ENCODE measurements at places on chromosomes 16 and 17. TPM values are rescaled to one million over a fixed set of nuclear protein-coding genes. Genes with fewer than 3 reads are reported as not detected.

Gene POLG2
- total RNA-seq: 69.6 TPM

Gene RRAD
- 1.6 TPM for total RNA-seq

Gene C17orf67
- total RNA-seq: 9.1 TPM

Gene MYL4
- total RNA-seq: not detected

Gene C16orf92
- total RNA-seq: not detected

Gene PIMREG
- total RNA-seq: not detected

Gene POLR2A
- total RNA-seq: 165 TPM

Gene HOXB13
- total RNA-seq: not detected

Gene CBLN1
- total RNA-seq: not detected

Gene INCA1
- total RNA-seq: not detected

DNA sequence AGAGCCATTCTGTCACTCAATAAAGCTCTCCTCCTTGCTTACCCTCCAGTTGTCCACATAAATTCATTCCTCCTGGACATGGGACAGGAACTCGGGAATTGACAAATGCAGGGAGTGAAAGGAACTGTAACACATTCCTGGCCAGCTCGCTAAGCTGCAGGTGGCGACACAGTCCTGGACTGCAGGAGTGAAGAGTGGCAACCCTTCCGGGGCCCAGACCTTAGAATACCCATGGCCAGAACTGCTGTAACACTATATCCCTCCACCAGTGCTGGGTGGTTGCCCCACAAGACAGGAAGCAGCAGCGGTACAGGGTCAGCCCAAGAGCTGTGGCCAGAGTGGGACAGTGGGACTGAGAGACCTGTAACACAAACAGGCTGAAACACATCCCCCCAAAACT, 30.3 kb upstream of the KIF2B start:
- DNase-seq: no peak

- DNase-seq: no peak
Observed at GRCh38 chr17:77857613-77858012, 100.9 kb upstream of the TNRC6C start.

DNA sequence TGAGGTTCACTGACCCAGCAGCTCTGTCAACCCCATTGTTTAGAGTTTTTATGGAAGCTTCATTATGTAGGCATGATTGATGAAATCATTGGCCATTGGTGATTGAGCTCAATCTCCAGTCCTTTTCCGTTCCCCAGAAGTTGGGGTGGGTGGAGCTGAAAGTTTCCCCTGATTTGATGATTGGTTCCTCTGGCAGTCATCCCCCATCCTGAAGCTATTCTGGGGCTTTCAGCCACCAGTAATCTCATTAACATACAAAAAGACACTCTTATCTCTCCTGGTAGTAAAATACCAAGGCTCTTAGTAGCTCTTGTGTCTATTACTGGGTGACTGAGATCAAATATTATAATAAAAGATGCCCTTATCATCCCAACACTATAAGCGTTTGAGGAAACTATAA, 67.1 kb downstream of the TANC2 start:
- DNase-seq: no peak

DNA sequence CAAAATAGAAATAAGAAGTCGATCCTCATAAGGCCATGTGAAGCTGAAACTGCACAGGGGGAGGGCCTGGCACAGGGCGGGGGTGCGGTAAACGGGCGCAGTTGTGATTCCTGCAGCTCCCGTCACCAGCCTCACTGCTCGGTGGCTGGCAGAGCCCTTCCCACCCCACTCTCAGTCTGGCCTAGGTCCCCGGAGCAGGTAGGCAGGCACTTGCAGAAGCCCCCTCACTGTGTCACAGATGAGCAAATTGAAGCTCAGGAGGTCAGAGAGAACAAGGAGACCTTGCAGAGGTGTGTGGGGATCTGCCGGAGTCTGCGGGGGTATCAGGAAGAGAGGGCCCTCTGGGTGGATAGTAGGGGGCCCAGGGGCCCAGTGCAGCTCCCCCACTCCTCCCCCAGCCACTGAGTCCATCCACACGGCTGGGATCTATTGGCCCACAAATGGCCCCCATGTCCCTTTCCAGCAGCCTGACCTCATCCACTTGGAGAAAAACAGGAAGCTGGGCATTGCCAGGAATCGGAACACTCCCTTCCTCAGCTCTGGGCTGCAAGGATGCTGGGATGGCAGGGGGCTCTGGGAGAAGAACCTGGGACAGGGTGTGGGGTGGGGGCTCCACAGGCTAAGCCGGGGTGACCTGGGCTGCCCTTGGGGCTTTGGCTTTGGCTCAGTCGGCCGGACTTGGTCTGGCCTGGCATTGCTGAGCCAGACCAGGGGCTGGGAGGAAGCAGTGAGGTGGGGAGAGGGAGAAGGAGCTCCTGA, 21.4 kb upstream of the MAP3K14 start:
- no peak for DNase-seq

- no peak for DNase-seq
Observed at GRCh38 chr17:5434984-5435383, 4.0 kb downstream of the C1QBP start.

DNA sequence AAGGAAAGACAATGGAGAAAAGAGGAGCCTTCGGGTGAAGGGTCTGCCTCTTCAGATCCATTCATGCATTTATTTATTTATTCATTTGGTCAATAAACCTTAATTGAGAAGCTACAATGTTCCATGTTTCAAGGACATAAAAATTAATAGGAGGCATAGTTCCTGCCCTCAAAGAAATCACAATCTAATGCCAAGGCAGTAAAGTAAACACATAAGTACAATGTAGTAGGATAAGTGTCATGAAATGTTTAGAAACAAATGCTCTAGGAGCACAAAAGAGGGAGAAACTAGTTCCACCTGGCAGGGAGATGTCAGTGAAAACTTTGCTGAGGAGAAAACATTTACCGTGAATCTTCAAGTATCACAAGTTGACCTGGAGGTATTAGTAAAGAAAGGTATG, 103.5 kb upstream of the NOG start:
- DNase-seq: no peak

GRCh38 chr17:36726199-36726598, 124.8 kb downstream of the MRM1 start:
- no peak for DNase-seq

- no peak for DNase-seq
Observed at GRCh38 chr17:56851008-56851407, 17.1 kb downstream of the DGKE start.

DNA sequence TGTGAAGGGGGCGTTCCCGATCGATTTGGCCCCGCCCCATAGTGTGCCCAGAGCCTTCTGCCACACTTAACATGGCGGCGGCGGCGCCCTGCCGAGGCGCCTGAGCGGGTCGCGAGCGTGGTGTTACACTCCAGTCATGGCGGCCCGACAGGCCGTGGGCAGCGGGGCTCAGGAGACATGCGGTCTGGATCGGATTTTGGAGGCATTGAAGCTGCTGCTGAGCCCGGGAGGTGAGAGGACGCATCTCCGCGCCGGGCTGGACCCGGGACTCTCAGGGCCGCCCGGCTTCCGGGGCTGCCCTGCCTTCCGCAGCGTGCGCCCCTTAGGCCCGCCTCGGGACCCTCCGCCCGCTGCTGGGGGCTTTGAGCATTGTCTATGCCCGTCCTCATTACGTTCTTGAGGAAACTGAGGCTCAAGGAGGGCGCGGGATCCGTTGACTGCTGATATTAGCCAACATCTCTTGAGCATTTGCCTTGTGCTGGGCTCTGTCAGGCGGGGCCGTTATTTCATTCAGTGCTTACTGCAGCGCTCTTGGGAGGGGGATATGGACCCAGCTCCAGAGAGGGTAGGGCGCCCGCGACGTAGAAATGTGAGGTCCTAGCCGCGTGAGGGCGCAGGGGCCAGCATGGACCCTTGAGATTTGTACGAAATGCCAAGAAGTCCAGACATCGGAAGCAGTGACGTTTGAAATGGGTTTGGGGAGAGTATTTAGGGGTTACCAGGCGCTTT, at the start of gene TANGO6:
TSS of gene TANGO6 (plus strand) at position 50 of the 729 bp plus-strand sequence. CDS start at position 137, 87 bp downstream.
- DNase-seq: peak; percentile 83

DNA sequence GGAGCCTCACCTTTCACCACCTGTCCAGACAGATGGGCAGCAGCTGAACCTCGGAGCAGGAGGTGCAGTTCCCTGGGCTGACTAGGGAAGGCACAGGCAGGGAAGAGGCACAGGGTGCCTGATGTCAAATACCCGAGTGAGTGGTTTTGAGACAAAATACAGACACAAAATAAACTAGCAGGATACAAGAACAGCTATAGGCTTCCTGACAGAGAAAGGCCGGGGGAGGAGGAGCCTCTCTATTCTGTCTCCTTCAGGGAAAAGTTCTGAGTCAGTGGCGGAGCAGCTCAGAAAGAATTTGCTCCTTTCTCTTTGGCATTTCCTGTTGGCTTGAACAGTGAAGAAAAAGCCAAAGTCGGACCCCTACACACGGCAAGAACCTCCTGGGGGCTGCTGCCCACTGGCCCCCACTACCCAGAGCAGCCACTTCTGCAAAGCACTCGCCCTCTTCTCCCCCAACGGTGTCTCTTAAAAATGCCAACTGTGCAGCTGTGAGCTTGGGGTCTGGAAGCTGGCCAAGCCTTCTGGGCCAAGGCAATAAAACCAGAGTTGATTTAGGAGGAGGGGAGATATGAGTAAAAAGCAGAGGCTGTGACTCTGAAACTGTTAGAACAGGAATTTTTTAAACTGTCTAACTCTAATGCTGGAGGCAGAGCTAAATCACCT, 14.4 kb upstream of the FAAP100 start:
- no peak for DNase-seq

- no peak for DNase-seq
Observed at GRCh38 chr16:18959031-18959505, 24.7 kb upstream of the TMC7 start.

GRCh38 chr17:76304226-76305134, 3.6 kb downstream of the QRICH2 start:
- no peak for DNase-seq

DNA sequence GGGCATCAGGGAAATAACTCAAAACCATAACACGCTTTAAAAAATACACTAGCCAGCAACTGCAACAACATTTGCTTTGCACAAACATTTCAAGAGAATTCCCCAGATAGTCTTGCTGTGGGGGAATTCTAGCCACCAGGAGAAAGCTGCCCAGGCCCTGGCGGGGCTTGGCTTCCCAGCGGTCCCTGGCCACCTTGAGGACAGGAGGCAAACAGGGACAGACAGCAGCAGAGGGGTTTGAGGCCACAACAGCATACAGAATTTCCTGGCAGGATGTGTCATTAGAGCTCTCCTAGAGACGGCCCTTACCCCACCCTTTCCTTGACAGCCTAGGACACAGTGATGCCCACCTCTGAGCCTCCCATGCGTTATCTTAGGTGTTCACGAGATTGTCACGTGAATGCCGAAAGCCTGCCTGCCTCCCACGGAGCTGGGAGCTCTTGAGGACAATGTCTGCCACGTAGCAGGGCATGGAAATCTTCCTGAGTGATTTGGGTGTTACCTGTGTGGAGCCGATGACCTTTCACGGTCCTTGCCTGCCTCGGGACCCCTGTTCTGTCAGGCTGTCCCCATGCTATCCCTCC, 114.3 kb downstream of the RBFOX3 start:
- DNase-seq: no peak

DNA sequence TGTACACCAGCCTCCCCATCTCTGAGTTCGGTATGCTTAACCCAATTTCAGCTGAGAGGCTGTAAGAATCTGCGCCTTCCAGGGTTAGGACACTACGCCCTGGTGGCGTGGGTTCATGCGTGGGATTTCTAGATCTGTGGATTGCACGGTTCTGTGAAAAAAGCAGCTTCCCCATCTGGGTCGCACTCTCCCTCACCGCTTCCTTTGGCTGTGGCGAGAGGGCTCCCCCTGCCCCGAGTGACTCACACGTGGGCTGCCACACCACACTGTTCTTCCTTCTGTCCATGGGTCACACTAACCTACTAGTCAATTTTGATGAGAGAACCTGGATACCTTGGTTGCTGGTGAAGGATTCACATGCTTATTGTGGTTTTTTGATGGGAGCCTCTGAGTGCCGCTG, 256.0 kb upstream of the MAF start:
- DNase-seq: no peak

GRCh38 chr16:81167851-81168250, 70.6 kb upstream of the BCO1 start:
- no peak for DNase-seq

DNA sequence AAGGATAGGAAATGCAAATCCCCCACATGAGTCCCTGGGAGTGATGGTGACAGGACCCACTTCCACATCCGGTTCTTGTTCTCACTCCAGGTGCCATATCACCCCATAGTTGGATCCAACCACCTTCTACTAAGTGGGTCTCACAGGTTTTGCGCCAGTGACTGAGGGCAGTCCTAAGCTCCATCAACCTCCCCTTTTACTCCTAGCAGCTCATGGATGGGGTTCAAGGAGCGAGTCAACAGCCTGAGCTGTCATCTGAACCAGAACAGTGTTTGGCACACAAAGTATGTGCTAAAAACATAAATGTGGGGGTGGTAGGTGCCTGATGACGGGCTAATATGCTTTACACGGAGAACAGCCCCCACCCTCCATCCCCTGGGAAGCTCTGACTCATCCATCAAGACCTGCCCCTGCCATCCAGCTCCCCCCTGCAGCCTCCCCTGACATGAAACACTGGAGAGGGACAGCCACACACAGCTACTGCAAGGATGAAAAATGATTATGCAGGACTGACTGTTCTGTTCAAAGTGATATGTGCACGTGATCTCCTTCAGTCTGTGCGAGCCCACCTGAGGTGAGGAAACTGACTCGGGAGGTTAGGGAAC, 143.2 kb upstream of the CDH5 start:
- no peak for DNase-seq

DNA sequence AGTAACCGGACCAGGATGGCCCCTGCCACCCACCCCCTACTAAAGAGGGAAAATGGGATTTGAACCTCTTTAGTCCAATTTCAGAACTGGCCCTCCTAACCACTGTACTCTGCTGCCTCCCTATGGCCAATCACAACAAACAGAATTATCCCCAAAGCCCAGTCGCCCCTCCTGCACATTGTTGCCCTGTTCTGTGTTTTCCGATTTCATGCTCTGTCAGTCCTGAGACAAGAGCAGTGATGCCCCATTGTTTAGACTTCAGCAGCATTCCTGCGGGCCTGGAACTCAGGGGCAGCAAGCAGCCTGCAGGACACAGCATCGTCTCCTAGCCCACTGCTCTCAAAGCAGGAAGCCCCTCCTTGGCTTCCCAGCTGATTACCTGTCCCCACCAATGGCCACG, 20.5 kb upstream of the KLHL11 start:
- DNase-seq: no peak

DNA sequence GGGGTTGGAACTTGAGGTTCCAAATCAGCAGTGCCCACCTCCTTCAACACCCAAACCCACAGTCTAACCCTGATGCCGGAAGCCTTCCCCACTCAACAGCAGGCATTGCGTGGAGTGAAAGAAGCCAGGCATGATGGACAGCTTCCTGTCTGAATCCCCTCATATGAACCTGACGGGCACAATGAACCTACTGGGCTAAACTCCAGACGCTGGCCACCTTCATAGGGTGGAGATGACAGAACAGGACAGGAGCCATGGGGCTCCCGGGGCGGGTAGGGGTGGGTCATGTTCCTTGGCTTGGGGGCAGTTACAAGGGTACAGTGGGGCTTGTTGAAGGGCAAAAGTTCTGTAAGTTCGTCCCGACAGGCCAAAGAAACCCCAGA, 460 bp upstream of the HSBP1 start:
- DNase-seq: no peak

- no peak for DNase-seq
Observed at GRCh38 chr17:49379926-49380325, 17.9 kb upstream of the ZNF652 start.

GRCh38 chr17:78313735-78314648, 45.9 kb downstream of the SOCS3 start:
- DNase-seq: peak; percentile 72
